ENCODE measurements at places on chromosomes 7 and 10. TPM values are rescaled to one million over a fixed set of nuclear protein-coding genes. Genes with fewer than 3 reads are reported as not detected.

DNA sequence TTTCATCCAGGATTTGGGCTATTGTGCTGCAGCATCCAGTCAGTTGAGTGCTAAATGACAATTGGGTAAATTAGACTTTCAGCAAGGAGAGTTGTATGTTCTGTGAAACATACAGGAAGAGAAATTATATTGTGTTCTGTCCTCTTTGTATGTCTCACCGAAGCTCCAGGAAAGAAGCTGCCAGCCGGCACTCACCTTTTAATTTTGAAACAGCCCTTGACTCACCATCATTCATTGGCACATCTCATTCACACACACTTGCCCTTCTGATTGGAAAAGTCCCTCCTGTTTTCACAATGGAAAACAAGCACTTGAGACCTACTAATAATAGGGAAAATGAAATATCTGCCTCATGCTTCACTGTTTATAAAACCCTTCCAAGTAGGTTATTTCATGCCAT, 495.6 kb downstream of the RPS24 start:
- no peak for DNase-seq

- no peak for DNase-seq
Observed at GRCh38 chr7:207418-208129, 15.2 kb downstream of the FAM20C start.

GRCh38 chr7:22469371-22470143, 30.4 kb downstream of the STEAP1B start:
- no peak for DNase-seq

- DNase-seq, result no peak
Observed at GRCh38 chr10:131571346-131571745, 259.8 kb upstream of the TCERG1L start.

DNA sequence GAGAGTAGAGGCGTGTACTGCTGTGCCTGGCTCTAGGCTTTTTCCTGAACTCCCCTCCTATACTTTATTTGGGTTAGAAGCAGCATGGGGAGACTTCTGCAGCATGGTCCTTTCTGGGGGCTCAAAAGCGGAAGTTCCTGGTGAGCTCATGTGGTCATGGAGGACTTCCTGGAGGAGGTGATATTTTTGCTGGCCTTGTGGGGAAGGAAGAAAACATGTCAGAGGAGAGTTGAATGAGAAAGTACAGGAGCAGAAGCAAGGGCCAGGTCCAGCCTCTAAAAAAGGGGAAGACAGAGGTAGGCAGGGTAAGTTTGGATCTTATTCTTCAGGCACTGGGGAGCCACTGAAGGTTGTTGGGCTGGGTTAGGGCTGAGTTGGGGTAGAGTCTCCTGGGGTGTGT, 45.5 kb downstream of the CASTOR2 start:
- no peak for DNase-seq

DNA sequence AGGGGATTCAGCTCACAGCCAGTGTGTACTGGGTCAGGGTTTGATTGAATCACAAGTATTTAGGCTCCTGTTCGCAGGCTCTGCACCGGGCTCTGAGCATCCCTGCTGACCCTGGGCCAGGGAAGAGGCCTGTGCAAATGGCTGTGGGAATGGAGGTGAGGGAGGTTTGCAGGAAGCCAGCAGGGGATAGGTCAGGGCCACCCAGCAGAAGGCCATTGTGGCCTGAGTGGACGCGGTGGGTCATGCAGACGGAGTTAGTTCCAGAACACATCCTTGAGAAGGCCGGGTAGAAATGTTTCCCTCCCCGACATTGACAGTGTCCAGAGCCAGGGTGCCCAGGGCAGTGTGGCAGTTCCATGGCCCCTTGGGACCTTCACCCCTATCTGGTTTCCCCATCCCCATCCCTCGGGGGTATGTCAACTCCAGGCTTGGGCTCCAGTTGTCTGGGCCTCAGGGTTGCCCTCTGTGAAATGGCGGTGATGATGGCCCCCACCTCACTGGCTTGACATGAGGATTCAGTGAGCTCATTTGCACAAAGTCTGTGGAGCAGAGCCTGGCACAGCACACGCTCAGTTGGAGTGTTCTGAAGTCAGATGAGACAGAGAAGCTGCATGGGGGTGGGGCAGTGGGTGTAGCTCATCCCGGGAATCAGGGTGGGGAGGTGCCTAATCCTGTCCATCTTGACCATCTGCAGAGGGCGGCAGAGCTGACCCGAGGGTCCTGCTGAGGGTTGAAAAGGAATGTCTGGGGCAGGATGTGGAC, 107.6 kb downstream of the ADCY1 start:
- no peak for DNase-seq

- DNase-seq, result no peak
Observed at GRCh38 chr10:110174201-110174600, 33.2 kb upstream of the MXI1 start.

GPC2 gene
- total RNA-seq, result not detected

Measured in omental fat pad (tissue), 4 donors.